HL-60 (cell line): ENCODE measurements at places on chromosomes 7 and 10.
A peak's percentile ranks its signal among the peaks of the same experiment; 100 is the strongest.

GRCh38 chr7:132410385-132410784, 165.9 kb downstream of the PLXNA4 start:
- DNase-seq = no peak

- no peak for DNase-seq
Observed at GRCh38 chr7:9598411-9598810, 1165.0 kb downstream of the NXPH1 start.

GRCh38 chr7:100189061-100189460, 11.3 kb downstream of the STAG3 start:
- no peak for DNase-seq

DNA sequence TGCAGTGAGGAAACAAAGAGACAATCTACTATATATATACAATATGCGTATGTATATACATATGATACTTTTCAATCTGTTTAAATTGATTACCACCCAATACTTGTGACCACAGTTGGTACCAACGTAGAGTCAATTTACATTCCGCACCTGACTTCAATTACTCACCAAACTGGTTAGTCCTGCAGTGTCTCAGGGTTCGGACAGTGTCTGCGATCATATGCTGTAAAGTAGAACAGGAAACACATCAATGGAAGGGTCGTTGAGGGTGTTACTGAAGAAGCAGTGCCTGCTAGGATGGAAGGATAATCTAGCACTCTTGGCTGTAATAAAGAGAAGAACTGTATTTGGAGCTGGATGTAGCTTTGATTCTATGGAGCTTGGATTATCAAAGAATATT, 179.7 kb upstream of the CDCA7L start:
- no peak for DNase-seq

- no peak for DNase-seq
Observed at GRCh38 chr7:36304099-36304425, 85.6 kb upstream of the ANLN start.

DNA sequence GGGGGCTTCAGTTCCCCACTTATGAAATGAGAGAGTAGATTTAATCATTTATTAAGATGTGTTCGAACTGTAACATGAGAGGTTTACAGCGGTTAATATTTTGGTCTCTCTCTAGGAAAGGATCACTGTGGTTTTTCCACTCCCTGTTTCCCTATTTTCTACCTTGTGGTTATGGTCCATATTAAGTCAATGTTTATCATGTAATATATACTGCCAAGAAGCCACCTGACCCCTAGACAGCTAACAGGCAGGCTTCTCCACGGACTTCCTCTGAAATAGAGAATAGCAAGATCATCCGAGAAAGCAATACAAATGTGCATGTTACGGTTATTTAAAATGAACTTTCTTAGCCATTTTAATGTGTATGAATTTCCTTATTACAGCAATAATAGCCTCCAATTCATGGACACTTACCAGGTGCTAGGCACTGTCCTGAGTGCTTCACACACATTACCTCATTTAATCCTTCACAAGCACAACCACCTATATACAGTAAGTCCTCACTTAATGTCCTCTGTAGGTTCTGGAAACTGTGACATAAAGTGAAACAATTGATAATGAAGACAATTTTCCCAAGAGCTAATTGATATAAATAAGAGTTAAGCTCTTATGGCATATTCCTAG, 835 bp upstream of the COL28A1 start:
- DNase-seq = no peak

DNA sequence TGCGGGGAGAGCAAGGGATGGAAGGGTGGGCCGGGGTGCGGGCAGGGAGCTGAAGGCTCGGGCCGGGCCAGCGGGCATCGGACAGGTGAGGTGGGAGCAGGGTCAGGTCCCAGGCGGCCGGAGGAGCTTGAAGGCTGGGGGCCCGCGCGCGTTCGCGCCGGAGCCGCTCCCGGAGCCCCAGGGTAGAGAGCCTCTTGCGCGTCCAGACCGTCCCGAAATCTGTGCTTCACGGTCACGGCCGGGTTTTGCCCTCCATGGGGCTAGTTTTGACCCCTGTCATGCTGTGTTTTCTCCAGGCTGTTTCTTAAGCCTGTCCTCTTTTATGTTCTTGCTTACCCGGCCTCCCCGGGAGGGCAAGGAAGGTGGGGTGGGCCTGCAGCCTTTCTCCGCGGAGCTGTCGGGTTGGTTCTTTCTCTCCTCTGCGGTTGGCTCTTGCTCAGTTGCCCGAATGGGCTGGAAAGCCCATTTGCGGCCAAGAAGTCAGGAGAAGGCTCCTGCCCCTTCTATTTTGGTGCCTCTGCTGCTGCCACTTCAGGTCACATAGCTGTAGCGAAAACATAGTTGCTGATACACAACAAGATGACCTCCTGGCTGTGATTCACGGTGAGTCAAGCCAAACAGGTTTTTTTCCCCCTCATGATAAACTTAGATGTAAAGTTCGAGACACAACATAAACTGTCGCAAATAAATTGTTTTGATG, 650 bp downstream of the UBE2D1 start:
- no peak for DNase-seq

- no peak for DNase-seq
Observed at GRCh38 chr7:116834815-116835504, 27.4 kb upstream of the CAPZA2 start.

DNA sequence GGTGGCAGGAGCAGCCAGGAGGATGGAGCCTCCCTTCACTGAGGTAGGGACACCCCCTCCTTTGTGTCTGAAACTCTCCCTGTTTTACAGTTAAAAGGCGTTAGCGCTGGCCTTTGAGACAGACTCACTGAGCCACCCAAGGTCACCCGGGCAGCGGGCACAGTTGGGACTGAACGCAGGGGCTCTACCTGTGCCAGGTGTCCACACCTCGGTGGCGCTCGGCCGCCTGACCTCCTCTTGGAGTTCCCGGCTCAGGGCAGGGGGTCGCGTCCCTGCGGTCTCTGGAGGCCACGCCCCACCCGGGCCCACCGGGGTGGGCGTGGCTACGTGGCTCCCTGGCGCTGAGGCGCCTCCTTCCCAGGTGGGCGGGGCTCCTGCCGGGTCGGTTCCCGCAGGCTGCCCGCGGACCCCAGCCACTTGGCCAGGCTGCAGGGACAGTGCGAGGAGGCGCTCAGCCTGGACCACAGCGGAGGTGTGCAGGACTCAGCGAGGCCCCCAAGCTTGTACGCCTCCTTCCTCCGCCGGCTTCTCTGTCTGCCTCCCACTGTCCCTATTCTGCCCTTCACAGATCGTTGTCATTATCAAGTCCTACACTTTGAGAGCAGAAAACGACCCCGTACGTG, 39.9 kb upstream of the LEP start:
- no peak for DNase-seq

DNA sequence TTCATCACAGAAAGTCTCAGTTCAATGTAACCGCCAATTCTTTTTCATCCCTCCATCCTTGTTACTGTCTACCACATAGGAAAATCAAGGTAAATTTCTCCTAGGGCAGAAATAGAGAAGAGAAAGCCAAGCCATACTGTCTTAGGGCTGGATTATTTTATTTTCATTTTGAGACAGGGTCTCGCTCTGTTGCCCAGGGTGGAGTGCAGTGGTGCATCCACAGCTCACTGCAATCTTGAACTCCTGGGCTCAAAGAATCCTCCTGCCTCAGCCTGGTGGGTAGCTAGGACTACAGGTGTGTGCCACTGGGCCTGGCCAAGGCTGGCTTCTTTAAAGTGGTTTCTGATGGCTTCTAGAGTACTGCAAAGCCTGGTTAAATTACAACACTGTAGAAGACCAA, 181.7 kb downstream of the SRPK2 start:
- no peak for DNase-seq

- no peak for DNase-seq
Observed at GRCh38 chr10:113539789-113540188, 13.1 kb upstream of the HABP2 start.

- DNase-seq = no peak
Observed at GRCh38 chr10:52353960-52354394, 39.9 kb downstream of the DKK1 start.

DNA sequence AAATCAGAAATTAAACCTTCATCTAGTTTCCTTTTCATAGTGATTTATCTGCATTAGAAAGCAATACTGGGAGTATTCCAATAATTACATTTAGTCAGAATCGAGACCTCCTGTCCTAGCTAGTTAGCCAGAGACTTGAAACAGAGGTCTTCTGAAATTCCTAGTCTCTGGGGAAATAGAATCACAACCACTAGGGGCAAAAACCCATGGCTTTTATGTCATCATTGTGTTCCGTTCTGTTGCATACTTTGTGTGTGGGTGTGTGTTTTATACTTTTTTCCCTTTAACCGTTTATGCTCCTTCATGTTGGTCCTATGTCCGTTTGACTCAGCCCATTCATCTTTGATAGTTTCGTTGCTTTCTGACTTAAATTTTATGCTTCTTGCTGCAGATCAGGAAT, 79.8 kb downstream of the RALA start:
- no peak for DNase-seq

GRCh38 chr10:130045091-130045652, 65.5 kb downstream of the C10orf143 start:
- no peak for DNase-seq

GRCh38 chr7:91243591-91244301, 20.5 kb upstream of the FZD1 start:
- no peak for DNase-seq

- DNase-seq = no peak
Observed at GRCh38 chr7:83451501-83452045, 197.4 kb downstream of the SEMA3E start.

DNA sequence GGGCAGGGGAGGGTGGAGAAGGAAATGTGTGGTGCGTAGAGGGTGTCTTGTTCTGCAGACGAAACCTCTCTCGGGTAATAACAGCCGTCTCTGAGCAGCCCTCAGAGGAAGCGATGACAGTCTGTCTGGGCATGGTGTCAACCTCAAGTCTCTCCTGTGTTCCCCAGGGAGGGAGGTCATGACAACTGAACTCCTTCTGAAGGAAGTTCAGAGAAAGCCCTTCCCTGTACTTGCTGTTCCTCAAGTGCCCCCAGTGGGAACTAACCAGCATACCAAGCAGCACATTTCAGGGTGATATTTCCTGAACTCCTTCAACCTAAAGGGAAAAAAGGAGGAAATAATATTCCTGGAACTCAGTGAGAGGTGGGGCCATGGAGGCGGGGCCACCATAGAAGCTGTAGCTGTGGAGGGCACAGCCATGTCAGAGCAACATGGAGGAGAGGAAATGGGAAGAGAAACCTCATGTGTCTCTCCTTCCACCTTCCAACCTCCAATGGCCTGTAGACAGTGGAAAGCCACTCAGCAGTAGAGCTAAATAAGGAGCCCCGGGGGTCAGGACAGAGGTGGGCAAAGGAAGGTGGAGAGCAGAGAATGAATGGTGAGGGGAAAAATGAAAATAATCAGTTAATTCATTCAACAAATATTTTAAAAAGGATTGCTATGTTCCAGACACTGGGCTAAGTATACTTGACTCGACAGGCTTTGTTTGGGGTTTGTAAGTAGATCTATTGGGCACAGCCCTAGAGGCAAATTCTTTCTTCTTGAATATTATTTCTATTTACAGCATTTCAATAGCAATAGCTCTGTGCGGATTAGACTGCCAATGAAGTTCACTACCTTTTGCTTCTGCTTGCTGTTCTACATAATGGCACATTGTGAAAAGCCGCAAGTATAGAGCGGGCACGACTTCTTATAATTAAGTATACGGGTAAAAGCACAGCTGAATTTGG, 61.0 kb upstream of the AOAH start:
- DNase-seq = peak; percentile 92

DNA sequence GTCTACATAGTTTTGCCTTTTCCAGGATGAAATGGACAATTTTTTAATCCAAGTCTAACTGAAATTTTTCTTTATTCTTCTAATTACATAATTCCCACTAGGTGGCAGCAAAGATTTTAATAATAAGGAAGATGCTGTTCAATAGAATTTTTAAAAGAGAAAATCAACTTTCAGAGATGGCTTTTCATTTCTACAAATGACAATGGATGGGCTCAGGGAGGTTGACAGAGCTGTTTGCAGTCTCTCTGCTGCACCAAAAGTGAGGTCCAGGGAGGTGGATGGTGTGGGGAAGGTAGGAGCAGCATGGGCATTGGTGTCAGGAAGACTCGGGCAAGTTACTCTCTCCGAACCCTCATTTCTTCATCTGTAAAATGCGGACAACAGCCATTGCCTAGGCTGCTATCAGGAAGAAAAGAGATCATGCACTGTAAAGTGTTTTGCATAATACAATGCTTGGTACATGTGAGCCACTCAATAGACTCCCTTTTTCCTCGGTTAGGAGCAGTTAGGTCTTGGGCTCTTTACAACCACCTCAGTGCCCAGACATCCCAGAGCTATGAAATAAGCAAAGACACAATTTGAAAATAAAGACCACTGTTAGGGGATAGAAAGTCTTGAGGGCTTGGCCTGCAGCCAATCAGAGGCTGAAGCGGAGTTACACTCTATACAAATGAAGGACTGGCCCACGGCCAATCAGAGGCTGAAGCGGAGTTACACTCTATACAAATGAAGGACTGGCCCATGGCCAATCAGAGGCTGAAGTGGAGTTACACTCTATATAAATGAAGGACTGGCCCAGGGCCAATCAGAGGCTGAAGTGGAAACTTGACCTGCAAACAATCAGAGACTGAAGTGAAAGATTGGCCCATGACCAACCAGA, 107.1 kb downstream of the ABLIM1 start:
- DNase-seq = no peak

DNA sequence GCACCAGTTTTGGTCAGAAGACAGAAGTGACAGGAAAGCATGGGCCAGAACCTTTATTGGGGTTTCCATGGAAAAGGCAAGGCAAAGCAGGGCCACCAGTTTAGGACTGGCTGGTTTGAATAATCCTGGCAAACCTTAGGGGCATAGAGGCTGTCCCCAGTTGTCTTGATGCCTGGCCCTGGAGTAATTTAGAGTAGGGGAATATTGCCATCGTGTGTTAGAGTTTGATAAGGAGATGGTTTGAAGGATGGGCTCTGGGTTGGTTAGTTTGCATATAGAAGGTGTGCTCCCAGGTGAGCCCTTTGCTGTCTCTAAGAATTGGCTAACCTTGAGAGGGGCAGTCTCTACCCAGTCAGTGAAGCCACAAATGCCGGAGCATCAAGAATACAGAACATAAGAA, 79.6 kb downstream of the ZNF777 start:
- DNase-seq = no peak

- no peak for DNase-seq
Observed at GRCh38 chr10:69216577-69217118, 3.5 kb upstream of the HKDC1 start.

DNA sequence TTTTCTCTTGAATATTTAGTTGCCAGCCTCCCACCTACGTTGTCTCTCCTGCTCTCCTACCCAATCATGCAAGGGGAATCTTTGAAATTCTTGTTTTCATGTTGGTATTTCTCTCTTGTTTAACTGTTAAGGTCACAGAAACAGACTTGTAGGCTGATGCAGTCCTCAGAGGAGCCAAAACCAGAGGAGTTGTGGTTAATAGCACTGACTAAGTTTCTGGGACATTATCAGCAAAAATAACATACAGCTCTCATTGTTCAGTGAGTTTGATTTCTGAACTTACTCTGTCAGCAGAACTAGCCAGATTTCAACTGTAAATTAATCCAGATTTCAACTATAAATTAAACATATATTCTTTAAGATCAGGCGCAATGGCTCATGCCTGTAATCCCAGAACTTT, 11.1 kb upstream of the CUL1 start:
- DNase-seq = no peak

- DNase-seq = no peak
Observed at GRCh38 chr7:39904077-39904486, 46.0 kb upstream of the CDK13 start.
